D721Med (cell line): ENCODE measurements at places on chromosomes 16 and 17.
A peak's percentile ranks its signal among the peaks of the same experiment; 100 is the strongest.

DNA sequence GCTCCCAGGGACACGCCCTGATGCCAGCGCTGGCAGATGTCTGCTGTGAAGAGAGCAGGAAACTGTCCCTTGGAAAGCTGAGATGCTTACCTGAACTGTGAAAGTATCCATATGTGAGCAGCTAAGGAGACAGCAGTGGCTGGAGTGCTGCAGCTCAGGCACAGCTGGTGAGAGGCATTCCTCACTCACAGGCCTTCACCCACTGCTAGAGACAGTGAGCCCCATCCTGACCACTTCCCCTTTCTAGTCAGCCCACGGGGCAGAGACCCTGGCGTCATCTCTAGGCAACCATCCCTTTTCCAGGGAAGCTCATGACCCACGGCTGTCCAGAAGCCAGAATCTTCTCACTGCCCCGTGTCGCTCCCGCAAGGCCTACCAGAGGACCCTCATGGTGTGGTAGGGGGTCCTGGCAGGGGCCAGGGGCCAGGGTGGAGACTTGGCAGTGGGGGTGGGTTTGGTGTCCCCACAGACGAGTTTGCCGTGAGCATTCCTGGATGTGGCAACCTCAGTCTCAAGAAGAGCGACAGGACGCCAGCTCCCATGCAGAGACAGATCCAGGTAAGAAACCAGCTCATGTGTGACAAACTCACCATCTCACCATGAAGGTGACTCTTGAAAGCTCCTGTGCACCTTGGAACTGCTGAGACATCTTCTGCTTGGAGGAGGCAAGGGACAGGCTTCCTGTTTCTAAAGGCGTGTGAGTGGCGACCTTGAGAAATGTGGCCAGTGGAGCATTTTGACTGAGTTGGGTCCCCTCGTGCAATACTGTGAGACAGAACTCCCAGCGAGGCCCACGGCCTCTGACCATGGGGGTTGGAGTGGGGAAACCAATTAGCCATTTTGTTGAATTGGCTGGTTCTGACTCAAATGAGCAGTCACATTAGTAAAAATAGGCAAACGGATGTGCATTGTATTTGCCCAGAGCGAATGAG is at the start of gene SCIMP:
Gene SCIMP (minus strand): TSS at position 216 of the 932 bp plus-strand sequence. CDS start 105 bp downstream, at position 111.
- no peak for DNase-seq

DNA sequence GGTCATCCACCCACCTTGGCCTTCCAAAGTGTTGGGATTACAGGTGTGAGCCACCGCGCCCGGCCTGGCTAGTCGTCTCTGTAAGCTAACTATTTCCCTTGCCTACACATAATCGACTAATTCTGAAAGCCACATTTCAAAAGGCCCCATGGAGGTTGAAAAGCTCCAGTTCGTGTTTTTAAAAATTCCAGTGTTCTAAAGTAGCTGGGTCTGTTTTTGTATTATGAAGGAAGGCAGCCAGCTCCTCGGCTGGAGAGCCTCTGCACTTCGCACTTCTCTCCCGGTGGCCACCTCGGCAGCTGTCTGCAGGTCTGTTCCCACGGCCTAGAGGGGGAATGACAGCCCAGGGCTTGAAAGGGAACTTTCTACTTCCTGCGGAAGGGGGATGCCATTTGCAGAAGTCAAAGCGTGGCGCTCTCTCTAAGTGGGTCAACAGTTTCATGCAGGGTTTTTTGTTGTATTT is 16.9 kb downstream of the HASPIN start:
- no peak for DNase-seq

- no peak for DNase-seq
These were observed 43.6 kb downstream of the NLRC5 start for GRCh38 chr16:57032931-57033330.

- DNase-seq = no peak
These were observed 8.5 kb upstream of the BMERB1 start for GRCh38 chr16:15425861-15426260.

- DNase-seq = no peak
These were observed 40.8 kb upstream of the MYLK3 start for GRCh38 chr16:46788891-46789474.

DNA sequence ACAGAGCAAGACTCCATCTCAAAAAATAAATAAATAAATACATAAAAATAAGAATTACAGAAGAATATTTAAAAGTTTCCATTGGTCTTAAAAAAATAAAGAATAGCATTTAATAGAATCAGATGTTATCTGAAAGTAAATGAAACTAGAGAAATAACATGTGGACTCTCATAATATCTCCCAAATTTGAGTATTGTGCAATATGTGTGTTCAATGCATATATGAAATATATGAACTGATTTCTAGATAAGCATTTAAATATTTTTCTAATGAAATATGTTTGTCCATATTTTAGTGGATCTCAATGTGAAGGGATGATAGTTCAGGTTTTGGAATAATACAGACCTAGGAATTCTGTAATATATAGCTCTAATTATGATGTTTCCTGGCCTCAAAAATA is 265.9 kb upstream of the PMFBP1 start:
- DNase-seq = no peak

- no peak for DNase-seq
These were observed 26.2 kb upstream of the RHBDL3 start for GRCh38 chr17:32239456-32239855.

- DNase-seq = no peak
These were observed 46.5 kb upstream of the CLEC18A start for GRCh38 chr16:69904495-69905170.

- no peak for DNase-seq
These were observed 54.0 kb upstream of the ZNF750 start for GRCh38 chr17:82893779-82894178.

GRCh38 chr17:64198331-64199090 is 64.5 kb downstream of the TEX2 start:
- DNase-seq = no peak

DNA sequence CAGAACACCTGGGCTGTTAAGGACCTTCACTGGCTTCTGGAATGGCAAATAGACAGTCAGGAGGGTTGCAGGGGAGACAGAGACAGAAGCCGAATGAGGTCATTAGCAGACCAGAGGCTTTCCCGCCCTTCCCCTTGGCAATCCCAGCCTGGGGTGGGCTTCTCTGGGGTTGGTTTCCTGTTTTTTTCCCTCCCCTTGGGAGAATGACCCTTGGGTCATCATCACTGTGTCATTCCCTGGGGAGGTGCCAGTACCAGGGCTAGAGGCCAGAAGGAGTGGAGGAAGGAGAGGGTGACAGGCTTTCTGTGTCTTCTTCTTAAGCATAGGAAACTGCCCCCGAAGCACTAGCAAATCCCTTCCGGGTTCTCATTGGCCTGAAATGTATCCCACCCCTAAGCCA is 42.9 kb upstream of the IL21R start:
- DNase-seq = no peak

- DNase-seq = no peak
These were observed 40.5 kb upstream of the CDRT4 start for GRCh38 chr17:15507896-15508295.

GRCh38 chr17:7834542-7834956 is 532 bp downstream of the KDM6B start:
- DNase-seq = no peak

DNA sequence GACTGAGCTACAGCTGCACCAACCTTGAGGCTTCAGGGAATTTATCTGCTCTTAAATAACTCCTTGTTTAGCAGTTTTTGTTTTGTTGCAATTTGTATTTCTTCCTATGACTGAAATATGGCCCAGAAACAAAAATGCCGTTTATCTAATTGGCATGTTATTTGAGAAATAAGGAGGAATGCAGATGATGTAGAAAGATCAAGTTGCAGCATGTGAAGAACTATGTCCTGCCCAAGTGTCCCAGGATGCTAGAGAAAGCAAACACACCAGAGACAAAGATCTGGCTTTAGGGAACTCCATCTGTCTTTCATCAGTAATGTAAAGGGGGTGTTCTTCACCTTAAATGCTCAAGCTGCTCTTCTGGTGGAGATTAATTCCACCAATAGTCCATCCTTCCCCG is 29.7 kb downstream of the USP31 start:
- DNase-seq = no peak

DNA sequence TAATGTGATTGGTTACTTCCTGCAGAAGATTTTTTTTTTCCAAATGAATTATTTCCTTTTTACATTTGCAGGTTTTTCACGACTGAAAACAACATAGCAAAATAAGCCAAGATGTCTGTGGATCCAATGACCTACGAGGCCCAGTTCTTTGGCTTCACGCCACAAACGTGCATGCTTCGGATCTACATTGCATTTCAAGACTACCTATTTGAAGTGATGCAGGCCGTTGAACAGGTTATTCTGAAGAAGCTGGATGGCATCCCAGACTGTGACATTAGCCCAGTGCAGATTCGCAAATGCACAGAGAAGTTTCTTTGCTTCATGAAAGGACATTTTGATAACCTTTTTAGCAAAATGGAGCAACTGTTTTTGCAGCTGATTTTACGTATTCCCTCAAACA is 2.4 kb downstream of the MIS12 start:
- DNase-seq = no peak

GRCh38 chr16:56068816-56069215 is 122.5 kb upstream of the GNAO1 start:
- DNase-seq = no peak

DNA sequence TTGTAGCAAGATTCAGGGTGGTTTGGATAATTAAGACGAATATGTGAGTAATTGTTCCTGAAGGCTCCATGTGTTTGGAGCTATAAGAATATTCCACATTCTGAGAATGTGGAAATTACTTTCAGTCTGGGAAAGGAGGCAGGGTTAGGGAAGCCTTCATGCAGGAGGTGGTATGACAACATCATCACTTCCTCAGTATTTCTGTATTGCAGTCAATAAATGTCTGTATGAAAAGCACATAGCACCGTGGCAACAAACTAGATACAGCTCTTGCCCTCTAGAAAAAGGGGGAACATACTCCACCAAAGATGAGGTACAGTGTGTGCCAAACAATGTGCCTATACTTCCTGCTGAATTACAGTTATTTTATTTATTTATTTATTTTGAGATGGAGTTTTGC is 26.1 kb upstream of the DHRS7B start:
- no peak for DNase-seq

GRCh38 chr16:68190736-68191510 is 45.0 kb downstream of the ESRP2 start:
- DNase-seq = no peak

DNA sequence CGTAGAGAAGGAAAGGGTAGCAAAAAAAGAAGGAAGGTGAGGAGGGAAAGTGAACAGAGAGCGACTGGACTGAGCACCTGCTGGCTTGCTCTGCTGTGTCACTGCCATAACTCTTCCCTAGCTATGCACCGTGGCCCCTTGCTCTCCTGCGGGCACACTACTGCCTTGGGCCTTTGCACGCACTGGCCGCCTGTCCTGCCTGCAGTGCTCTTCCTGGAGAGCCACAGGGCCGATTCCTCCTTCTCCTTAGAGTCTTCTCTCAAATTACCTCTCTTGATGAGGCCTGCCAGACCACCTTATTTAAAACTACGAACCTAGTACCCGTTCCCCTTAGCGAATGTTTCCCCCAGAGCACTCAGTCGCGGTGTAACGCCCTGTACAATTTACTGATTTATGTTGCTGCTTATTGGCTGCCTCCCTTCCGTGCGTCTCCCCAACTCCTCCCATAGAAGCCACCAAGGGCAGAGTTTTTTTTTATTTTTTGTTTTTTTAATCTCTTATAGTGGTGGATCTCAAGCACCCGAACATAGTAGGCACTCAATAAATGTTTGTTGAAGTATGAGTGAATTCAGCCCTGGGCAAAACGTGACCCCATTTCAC is 70.3 kb downstream of the RAI1 start:
- no peak for DNase-seq

DNA sequence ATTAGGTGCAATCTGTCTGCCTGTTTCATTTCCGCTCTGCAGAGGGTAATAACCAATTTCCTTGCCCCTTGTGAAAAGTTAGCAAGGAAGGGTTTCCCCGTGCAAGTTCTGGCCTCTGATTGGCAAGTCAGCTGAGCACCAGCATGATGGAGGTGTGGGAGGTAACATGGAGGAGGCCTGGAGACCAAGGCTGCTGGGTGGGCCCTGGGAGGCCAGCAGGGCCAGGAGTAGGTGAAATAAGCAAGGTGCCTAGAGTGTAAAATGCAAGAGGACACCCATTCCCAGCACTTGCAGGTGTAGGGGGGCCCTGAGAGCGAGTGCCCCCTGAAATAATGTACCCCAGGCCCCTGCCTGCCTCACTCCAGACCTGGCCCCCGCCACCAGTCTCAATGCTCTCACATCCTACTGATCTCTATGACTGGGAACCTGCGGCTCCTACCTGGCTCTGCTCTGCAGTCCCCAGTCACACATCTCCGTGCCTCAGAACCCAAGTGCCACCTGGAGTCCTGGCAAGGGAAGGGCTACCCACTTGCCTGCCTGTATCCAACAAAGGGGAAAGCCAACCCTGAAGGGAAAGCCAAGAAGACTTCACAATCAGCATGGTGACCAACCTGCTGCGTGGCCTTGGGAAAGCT is 116.2 kb downstream of the C16orf78 start:
- DNase-seq = no peak

GRCh38 chr16:51526621-51527020 is 375.6 kb upstream of the SALL1 start:
- DNase-seq = no peak

GRCh38 chr16:30896889-30897733 is 697 bp downstream of the CTF1 start:
- DNase-seq = peak; percentile 48

GRCh38 chr17:41467561-41467960 is 375 bp upstream of the KRT32 start:
- DNase-seq = no peak

DNA sequence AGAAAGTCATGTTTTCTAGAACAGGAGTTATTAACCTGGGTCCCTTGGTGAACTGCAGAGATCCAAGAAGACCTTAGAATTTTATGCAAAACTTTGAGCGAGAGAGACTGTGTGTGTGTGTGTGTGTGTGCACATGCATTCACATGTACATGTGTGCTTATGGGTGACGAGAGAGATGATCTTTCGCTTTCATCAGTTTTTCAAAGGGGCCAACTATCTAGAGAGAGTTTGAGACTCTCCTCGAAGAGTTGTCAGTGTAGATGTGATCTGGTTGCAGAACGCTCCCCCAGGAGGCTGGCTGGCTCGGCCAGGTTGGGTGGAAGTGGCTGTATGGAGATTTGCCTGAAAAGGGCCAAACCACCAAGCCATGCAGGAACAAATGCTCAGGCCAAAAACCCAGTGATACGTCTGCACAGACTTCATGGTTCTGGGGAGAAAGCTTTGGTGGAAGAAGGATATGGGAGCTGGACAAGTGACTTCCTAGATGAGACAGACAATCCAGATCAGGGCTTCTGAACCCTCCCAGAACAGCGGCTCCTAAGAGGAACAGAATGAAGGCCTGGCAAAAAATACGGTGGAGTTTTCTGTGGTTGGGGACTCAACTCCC is 6.1 kb downstream of the PIK3R5 start:
- DNase-seq = no peak
